NCI-H2107 (cell line): ENCODE measurements at places on chromosomes 12 and 14.
A peak's percentile ranks its signal among the peaks of the same experiment; 100 is the strongest.

GRCh38 chr14:78673845-78674244, 503.7 kb downstream of the NRXN3 start:
- DNase-seq: no peak

DNA sequence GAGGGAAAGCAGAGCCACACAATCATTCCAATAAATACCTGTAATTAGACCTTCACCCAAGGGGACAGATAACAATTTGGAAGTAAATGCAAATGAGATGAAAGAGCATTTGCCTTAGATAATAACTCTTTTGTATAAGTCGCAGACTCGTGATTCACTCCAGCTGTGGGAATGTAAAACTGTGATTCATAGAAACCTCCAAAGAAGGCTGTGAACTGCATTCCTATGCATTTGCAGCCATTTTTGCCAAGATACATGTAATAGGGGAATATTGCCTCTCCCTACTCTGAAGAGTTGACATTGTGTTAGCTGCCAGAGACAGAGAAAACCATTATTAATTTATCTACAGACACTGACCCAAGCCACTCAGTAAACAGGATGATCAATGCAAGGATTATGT, 181.9 kb upstream of the ARHGAP5 start:
- DNase-seq: no peak

GRCh38 chr14:92475037-92475436, 38.5 kb upstream of the RIN3 start:
- DNase-seq: no peak

GRCh38 chr12:69837657-69838415, 12.8 kb downstream of the MYRFL start:
- no peak for DNase-seq

- no peak for DNase-seq
Observed at GRCh38 chr12:121138284-121138683, 5.6 kb downstream of the P2RX7 start.

DNA sequence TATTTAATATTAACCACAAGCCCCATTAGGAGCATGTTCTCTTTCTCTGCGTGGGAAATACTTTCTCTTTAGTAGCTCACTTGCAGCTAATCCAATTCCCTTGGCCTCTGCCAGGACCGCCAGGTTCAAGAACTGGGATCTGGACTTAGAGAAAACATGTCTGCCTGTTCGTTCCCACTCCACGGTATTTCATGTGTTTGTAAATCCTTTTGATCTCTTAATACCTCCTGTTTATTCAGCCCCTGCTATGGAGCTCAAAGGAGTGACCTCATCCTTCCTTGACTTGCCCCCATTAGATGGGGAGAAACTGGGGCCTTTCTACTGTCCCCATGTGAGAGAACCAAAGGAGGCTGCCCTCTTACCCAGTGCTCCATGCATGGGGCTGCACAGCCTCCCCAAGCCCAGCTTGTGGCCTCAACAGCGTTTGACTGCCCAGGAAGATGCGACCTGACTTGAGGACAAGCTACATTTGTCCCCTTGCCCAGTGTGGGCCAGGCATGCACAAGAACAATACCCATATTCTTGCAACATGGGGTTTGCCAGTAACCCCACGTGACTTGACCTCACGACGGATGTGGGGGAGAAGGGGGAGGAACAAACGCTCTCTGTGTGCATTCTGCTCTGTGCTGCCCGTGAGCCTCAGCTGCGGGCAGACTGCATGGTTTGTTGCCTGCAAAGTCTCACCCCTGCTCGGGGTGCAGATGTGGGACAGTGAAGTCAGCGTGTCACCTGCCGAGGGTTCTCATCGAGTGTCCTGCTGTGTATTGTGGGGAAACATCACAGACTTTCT, 30.3 kb downstream of the CD9 start:
- DNase-seq: no peak

GRCh38 chr12:53232646-53233461, 845 bp upstream of the RARG start:
- no peak for DNase-seq

DNA sequence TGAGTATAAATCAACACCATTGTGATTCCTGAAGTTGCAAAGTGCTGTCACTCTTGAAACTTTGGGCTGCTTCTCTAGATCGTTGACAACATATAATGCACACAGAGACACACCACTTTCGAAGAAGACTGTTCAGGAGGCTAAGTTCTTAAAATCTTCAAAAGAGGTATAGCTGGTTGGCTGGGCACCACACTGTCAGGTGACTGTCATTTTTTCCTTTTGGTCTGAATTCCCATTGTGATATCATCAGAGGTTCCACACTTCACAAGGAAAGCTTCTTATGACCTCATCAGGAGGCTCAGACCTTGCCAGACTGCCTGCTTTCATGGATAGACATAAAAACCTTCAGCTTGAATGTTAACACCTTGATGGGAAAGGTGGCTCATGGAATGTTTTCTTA, at the start of the genes CAPZA3 and PLCZ1:
Gene CAPZA3 (plus strand): TSS at position 301 of the 400 bp plus-strand sequence. CDS start 150 bp downstream, outside the sequence.
Gene PLCZ1 (minus strand): TSS at position 194 of the 400 bp plus-strand sequence. CDS start 641 bp downstream, outside the sequence.
- DNase-seq: no peak

DNA sequence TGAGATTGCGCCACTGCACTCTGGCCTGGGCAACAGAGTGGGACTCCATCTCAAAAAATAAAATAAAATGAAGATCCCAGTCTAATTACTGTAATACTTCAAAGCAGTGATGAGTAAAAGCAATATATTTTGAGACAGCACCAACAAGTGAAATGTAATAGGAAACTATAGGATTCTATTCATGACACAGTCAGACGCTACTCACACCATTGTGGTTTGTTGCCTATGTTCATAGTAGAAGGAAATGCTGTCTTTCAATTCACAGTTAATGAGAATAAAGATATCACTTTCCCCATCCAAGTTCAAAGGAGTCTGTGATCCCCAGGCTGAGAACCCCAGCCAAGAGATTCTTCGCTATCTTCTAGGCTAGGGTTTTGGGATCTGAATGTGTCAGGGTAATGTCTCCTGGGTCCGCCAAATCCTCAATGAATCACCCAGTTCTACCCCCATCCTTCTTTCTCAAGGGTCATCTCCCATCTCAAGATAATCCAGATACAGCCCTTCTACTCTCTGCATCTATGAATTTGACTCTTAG, 16.6 kb upstream of the DTX1 start:
- DNase-seq: no peak

- DNase-seq: no peak
Observed at GRCh38 chr14:42173206-42173605, 566.5 kb downstream of the LRFN5 start.

- DNase-seq: peak; percentile 33
Observed at GRCh38 chr12:12685305-12685704, 10.7 kb downstream of the GPR19 start.

- no peak for DNase-seq
Observed at GRCh38 chr12:13376610-13377373, 180.3 kb downstream of the EMP1 start.

DNA sequence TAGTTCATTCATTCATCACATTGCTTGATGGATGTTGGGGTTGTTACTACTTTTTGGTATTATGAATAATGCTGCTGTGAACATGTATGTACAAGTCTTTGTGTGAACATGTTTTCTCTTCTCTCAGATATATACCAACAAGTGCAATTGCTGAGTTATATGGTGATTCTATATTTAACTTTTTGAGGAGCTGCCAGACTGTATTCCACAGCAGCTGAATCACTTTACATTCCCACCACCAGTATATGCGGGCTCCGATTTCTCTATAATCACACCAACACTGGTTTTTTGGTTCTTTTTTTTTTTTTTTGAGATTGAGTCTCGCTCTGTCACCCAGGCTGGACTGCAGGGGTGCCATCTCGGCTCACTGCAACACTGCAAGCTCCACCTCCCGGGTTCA, 22.2 kb upstream of the PLEKHG6 start:
- no peak for DNase-seq

- no peak for DNase-seq
Observed at GRCh38 chr12:111268738-111269572, 99.9 kb downstream of the PHETA1 start.

- DNase-seq: no peak
Observed at GRCh38 chr12:105384916-105385535, 54.5 kb downstream of the C12orf75 start.

DNA sequence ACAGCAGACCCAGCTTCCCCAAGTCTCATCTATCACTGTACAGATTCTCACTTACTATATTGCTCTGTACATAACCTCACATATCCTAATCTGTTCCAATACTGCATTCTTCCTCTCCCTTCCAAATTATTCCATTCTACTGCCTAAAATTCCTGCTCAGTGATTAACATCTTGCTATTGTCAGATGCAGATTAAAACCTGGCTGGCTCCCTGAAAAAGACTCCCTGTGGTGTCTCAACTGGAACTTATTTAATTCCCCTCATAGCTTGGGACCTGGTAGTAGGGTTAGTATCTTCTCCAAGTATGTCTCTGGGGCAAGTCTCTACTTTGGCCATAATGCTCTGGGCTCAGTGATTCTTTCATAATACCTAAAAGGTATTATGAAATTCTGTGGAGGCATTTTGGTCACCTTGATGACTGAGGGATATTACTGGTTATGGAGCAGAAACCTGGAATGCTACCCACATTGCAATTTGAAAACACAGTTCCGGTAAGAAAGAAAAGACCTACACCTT, 55.8 kb downstream of the PAWR start:
- no peak for DNase-seq

DNA sequence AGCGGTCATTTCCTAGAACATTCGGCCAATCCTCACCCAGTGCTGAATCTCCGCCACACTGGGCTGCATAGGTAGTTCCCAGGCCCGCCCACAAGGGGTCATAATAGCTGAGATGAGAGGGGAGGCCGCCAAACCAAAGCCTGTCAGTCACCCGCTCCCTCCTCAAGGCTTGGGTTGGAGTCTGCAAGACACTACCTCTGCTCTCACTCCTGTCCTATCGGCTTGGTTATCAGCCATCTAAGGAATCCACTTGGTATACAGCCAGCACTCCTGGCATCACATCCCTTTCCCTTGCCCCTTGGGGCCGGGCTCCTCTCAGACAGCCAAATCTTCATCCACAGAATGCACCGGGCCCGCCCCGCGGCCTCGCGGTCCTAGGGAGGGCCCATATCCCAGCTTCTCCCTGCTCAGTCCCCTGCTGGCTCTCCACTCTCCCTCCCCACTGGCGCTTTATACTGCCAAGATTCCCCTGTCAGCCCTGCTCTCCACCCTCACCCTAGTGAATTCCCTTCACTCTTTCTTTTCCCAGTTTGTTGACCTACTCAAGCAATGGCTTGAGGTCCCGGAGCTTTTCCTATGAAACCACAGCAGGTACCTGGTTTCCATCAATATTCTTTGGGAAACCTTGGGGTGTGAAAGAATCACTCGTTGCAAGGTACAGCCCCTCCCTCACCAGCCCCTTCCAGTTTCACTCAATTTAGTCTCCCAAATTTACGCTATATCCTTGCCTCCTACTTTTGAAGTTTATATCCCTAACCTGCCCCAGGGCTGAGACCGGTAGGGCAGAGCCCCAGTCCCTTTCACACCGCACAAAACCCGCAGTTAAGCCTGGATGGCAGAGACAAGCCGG, 1.4 kb downstream of the IFFO1 start:
- peak; percentile 51 for DNase-seq

GRCh38 chr14:71465316-71465715, 466.9 kb upstream of the RGS6 start:
- no peak for DNase-seq

DNA sequence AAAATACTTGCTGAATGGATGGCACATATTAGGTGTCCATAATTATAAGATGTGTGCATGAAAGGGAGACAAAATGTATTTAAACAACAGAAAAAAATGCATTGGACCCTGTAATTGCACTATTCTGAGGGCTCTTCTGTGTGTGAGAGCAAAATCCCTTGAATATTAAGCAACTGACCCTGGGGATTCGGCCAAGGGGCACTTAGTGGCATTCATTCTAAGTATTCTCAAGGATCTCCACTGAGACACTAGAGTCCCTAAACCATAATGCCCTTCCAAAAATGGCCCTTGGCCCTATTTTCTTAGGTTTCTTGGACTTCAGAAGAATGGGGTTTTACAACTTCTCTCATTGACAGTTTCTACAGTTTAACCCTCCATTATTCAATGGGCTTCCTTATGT, 388.6 kb downstream of the GLT1D1 start:
- no peak for DNase-seq
